ENCODE measurements at places on chromosomes 11 and 22. TPM values are rescaled to one million over a fixed set of nuclear protein-coding genes. Genes with fewer than 3 reads are reported as not detected.

MS4A4A gene
- not detected for total RNA-seq

GAS2L1 gene
- 1.2 TPM for total RNA-seq

RNF169 gene
- 20.3 TPM for total RNA-seq

OR5J2 gene
- not detected for total RNA-seq

OR4X2 gene
- total RNA-seq: not detected

DMC1 gene
- 0.55 TPM for total RNA-seq

FADS3 gene
- total RNA-seq: 10.7 TPM

- H3K4me3 ChIP-seq: no peak overlapping the region
- no peak overlapping the region for H3K27ac ChIP-seq
- H3K27me3 ChIP-seq: peaks cover 44% of the 10 kb centered on the region
These were observed 13.3 kb downstream of the CREB3L1 start for GRCh38 chr11:46290598-46291309.

- peaks cover 3% of the 10 kb centered on the region for H3K4me1 ChIP-seq
- H3K36me3 ChIP-seq: no peaks in the 10 kb centered on the region
- no peak for DNase-seq
- peaks cover 26% of the 10 kb centered on the region for H3K27me3 ChIP-seq
These were observed 96.2 kb downstream of the PDE2A start for GRCh38 chr11:72578051-72578450.

DNA sequence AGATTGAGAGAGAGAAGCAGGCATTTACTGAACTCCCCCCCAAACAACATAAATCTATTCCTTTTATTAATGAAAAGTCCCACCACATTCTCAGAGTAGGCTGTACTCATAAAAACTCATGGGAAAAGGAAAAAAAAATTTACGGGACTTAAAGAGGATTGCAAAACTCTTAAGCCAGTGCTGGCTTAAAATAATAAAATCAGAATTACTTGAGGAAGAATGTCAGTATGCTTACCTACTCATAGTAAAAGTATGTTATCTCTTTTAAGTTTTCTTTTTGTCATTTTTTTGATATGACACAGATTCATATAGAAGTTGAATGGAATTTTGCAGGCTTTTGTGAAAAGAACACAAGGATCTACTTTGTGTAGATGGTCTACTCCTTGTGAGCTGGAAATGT is 126.3 kb downstream of the LUZP2 start:
- H3K27ac ChIP-seq: no peak overlapping the region
- no peak overlapping the region for H3K4me3 ChIP-seq
- no peak for DNase-seq
- H3K36me3 ChIP-seq: no peaks in the 10 kb centered on the region

- no peaks in the 10 kb centered on the region for H3K27me3 ChIP-seq
- no peaks in the 10 kb centered on the region for H3K36me3 ChIP-seq
- no peak within 1 kb of the TSS for H3K4me3 ChIP-seq
- no peak for DNase-seq
- no peak within 1 kb of the TSS for H3K27ac ChIP-seq
- H3K4me1 ChIP-seq: no peaks in the 10 kb centered on the region
These were observed at the start of gene HORMAD2 for GRCh38 chr22:30079952-30080533. Gene HORMAD2 (plus strand): TSS chr22:30080464. CDS start chr22:30093953, 13,489 bp downstream.

DNA sequence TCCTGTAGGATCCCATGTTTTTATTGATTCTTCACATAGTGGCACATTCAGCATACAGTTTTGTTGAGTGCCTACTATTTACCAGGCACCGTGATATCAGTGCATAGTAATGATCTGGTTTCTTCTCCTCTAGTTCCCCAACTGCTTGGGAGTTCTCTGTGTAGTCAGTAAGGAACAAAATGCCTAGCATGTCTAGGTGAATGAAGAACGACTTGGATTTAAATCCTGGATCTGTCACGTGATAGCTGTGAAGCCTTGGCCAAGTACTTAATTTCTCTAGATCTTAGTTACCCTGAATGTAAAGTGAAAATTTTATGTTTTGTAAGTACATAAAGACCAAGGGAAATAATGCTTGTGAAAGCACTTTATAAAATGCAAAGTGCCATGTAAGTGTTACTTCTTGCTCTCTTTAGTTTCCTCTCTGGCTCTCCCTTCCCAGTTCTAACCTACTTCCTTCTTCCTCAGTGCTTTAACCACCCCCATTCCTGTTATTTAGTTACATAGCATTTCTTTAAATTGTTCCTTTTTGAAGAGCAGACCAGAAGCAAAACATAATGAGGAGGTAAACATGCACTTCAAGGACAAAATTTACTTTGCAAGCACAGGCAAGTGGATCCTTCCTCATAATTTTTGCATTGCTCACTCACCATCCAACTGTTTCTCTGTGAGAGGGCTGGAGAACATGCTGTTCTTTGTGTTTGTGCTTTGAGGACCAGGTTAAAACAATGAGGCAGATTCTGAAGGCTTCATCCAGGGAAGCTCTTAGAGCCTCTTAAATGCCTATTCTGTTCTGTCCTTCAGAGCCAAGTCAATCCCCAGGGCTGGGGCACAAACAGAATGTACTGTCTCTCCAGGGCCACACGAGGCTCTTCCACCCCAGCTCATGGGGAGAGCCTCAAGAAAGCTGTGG is 353.9 kb upstream of the TENM4 start:
- H3K27me3 ChIP-seq: no peaks in the 10 kb centered on the region
- DNase-seq: no peak
- H3K36me3 ChIP-seq: no peaks in the 10 kb centered on the region
- no peaks in the 10 kb centered on the region for H3K4me1 ChIP-seq
- no peak overlapping the region for H3K27ac ChIP-seq

DNA sequence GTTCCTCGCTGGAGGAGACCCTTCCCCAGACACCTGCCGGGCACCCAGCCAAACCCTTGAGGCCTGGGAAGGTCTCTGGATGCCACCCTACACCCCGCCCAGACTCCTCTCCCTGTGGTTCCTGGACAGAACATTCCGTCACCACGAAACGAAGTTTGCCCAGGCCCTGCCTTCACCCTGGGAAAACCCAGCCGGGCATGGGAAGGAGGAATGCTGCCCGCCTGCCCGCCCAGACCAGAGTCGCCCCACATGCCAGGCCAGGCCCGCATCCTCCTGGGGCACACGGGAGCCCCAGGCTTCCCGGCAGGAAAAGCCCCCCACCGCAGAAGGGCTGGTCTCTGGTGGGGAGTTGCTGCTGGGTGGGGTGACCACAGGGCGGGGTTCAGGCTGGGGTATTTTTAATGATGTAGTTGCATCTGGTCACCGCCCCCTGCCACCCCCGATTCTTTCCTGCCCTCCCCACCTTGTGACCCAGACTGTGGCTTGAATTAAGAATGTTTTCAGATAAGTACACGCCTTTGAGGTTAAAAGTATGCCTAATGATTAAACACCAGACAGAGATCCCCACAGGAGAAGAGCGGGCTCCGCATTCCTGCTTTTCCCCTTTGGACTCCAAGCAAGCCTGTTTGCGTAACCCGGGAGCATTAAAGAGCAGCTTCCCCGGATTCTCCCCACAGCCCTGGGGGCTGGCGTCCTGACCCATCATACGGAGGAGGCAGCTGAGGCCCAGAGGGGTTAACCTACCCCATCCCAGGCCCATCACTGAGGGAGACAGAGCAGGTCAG is 44.6 kb upstream of the PPARA start:
- H3K27me3 ChIP-seq: no peaks in the 10 kb centered on the region
- no peak for DNase-seq
- no peaks in the 10 kb centered on the region for H3K4me1 ChIP-seq
- no peak overlapping the region for H3K4me3 ChIP-seq

GRCh38 chr22:46273432-46274148 is 5.8 kb downstream of the TTC38 start:
- H3K4me1 ChIP-seq: peaks cover 39% of the 10 kb centered on the region
- no peak for DNase-seq
- no peak overlapping the region for H3K27ac ChIP-seq
- peaks cover 28% of the 10 kb centered on the region for H3K36me3 ChIP-seq

GRCh38 chr22:30523646-30524489 is 18.4 kb upstream of the SEC14L4 start:
- no peak overlapping the region for H3K27ac ChIP-seq
- no peaks in the 10 kb centered on the region for H3K4me1 ChIP-seq
- no peak for DNase-seq
- no peaks in the 10 kb centered on the region for H3K36me3 ChIP-seq
- H3K27me3 ChIP-seq: no peaks in the 10 kb centered on the region

GRCh38 chr11:95556342-95557163 is 233.0 kb downstream of the FAM76B start:
- H3K4me3 ChIP-seq: no peak overlapping the region
- H3K27ac ChIP-seq: no peak overlapping the region
- DNase-seq: no peak
- no peaks in the 10 kb centered on the region for H3K4me1 ChIP-seq
- H3K27me3 ChIP-seq: no peaks in the 10 kb centered on the region

DNA sequence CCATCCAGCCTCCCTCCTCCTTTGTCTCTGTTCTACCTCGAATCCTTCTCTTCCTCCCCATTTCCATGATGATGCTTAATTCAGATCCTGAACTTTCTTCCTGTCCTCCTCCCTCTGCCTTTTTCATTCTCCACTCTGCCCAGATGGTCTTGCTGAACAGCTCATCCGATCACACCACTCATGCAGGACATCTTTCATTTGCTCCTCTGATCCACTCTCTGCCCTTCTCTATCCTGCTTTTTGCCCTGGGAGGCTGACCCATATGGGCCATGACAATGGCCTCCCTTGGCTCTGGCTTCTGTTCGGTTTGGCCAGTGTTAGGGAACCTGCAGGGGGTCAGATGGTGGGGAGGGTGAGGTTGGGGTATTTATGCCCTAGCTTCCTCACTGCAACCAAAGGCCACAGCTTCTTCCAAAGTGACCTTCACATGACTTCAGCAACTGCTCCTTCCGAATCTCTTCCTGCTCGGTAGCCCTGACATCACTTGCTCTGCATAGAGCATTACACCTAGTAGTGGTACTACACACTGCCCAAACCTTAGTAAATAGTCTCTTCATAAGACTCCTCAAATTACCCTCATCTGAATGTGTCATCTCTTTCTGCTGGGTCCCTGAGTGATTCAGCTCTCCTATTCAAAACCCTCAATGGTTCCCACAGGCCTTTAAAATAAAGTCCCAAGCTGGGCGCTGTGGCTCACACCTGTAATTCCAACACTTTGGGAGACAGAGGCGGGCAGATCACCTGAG is 32.7 kb upstream of the MICAL2 start:
- H3K4me3 ChIP-seq: no peak overlapping the region
- no peaks in the 10 kb centered on the region for H3K4me1 ChIP-seq
- H3K27me3 ChIP-seq: no peaks in the 10 kb centered on the region
- no peak overlapping the region for H3K27ac ChIP-seq

DNA sequence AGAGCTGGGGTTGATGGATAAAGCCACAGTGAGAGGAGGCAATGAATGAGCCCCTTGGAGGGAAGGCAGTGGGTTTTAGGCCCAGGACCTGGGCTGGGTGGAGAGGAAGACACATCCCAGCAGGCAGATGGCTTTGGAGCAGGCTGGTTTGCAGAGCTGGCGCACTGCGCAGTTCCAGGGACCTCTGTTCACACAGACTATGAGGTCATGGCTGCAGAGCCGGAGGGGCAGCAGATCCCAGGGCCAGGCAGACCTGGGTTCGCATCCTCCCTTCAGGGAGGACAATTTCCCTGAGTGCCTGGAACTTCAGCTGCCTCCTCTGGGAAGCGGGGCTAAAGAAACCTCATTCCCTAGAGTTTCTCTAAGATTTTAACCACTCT is 28.2 kb upstream of the DGKZ start:
- H3K4me1 ChIP-seq: peaks cover 34% of the 10 kb centered on the region
- DNase-seq: no peak
- no peaks in the 10 kb centered on the region for H3K36me3 ChIP-seq
- no peak overlapping the region for H3K27ac ChIP-seq

Measured in T-cell (primary cell).